Retina (tissue), 1 donor: ENCODE measurements at places on chromosomes 12 and 14.

GRCh38 chr12:52337054-52337453, 15.9 kb upstream of the KRT83 start:
- DNase-seq: no peak

DNA sequence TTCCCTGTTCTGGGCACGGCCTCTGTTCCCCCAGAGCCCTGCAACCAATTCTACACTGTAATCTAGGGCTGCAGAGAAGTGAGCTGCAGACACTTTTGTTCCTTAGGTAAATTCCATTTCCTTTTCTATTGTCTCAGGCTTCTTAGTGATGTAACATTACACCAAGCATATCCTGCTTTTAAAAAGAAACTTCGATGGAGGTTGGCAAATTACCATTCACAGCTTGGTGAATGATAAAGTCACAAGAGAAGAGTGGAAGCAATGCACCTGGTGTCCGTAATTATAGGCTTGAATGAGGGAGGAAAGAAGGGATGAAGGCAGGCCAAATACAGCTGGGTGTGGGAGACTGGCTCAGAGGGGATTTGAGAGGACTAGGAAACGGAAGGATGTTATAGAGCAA, 68.6 kb downstream of the PPM1A start:
- DNase-seq: no peak

DNA sequence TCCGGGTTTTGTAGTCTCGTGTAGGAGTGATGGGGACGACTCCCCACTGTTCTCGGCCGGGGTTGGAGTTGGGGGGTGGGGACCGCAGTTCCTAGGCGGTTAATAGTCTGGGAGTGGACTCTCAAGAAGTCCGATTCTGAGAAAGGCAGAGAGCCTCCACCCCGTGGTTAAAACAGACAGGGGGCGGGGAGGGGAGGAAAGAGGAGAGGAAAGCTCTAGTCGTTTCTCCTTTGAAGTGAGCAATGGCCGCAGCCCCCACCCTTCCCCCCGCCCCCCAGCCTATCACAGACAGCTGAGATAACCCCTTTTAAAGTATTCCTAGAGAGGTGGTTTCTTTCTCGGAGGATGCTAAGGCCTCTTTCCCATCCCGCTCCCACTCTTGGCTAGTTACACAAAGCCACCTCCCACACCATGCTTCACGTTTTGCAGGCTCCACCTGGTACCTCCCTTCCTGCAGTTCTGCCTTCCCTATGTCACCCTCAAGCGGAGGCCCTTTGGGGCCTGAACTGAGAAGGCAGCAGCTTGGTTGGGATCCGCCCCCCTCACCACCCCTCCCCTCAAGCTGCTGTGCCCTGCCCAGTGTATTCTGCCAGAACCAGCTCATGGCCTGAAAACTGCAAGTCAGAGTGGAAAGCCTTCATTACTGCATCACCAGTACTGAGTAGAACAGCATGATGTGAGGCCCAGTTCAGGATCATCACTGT, 853 bp downstream of the USP5 start:
- no peak for DNase-seq

GRCh38 chr12:96208801-96209549, 14.8 kb downstream of the ELK3 start:
- DNase-seq: no peak

GRCh38 chr12:75479963-75480461, 543 bp upstream of the GLIPR1 start:
- no peak for DNase-seq
